Aortic smooth muscle cell (primary cell): ENCODE measurements at places on chromosomes 5 and 9. TPM values are rescaled to one million over a fixed set of nuclear protein-coding genes. Genes with fewer than 3 reads are reported as not detected.

Gene ACOT12
- not detected in 2 replicates for total RNA-seq

Gene SLC23A1
- not detected in 2 replicates for total RNA-seq

Gene SPAG8
- 1.7 TPM in 2 replicates for total RNA-seq

Gene EPB41L4A
- 9.1 and 11.9 TPM in 2 replicates for total RNA-seq

Gene MELK
- total RNA-seq = 18.8 and 26.2 TPM in 2 replicates

Gene PCDHA9
- under 0.01 and 0.06 TPM in 2 replicates for total RNA-seq

Gene NUTM2F
- not detected in 2 replicates for total RNA-seq
